Nephron progenitor cell (in vitro differentiated cells): ENCODE measurements at places on chromosomes 5 and 9.

DNA sequence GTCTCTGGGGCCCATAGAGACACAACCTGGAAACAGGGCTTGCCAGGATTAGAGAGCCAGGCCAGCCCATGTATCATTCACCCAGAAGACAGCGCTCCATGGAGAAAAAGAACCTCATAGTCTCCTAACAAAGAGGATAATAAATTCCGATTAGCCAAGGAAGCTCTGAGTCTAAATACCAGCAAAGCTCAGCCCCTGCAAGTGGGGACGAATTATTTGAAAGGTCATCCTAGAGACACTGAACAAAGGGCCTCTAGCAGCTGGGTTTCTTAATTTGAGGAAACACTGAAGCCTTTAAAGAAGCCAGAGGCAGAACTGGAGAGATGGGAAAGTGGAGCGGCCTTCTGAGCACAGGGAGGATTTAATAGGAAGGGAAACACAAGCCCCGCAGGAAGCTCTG lies 287.1 kb upstream of the ZNF462 start:
- DNase-seq = peak; percentile 10

- DNase-seq = no peak
Measured at GRCh38 chr9:6415266-6415665, 2.3 kb downstream of the UHRF2 start.

DNA sequence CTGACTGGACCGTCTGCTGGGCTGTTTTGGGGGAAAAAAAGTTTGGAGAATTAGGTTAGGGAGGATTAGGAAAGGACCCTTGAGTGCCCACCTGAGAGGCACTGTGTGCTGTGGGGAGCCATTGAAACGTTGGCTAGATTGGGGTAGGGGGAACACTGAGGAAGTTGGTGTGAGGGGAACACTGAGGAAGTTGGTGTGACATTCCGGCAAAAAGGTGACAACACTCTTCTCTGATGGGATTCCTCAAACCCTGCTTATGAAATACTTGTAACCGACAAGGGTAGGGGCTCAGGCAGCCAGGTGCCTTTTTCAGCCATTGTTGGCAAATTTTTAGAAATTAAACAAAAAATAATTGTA lies 1.0 kb downstream of the CYSTM1 start:
- no peak for DNase-seq

DNA sequence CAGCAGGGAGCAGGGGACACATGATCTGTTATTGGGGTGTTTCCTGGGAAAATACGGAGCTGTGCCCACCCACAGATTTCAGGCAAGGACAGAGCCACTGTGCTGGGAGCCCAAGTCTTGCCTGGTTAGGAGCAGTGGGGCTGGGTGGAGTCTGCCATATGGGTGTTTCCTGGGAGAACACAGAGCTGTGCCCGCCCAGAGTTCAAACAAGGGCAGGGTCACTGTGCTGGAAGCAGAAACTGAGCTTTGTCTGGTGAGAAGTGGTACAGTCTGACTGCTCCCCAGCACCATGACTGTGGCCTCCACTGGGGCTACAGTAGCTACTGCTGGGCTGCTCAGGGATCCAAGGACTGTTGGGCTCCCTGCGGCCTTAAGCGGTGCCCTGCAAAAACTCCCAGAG lies 135.5 kb downstream of the MCTP1 start:
- no peak for DNase-seq

GRCh38 chr9:116179568-116179967 lies 26.0 kb downstream of the PAPPA start:
- DNase-seq = no peak

GRCh38 chr9:77980622-77981021 lies 51.0 kb downstream of the GNAQ start:
- DNase-seq = no peak

DNA sequence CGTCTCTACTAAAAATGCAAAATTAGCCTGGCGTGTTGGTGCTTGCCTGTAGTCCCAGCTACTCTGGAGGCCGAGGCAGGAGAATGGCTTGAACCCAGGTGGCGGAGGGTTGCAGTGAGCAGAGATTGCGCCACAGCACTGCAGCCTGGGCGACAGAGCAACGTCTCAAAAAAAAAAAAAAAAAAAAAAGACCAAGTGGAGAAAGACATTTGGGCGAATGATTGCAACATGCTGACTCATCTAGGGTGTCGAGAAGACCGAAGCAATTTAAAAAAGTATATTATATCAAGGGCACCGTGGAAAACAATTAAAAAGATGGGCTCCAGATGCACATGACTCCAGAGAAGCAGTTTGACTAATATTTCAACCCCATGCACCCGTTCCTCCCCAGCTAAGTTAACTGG lies 9.2 kb downstream of the KLF4 start:
- DNase-seq = no peak

DNA sequence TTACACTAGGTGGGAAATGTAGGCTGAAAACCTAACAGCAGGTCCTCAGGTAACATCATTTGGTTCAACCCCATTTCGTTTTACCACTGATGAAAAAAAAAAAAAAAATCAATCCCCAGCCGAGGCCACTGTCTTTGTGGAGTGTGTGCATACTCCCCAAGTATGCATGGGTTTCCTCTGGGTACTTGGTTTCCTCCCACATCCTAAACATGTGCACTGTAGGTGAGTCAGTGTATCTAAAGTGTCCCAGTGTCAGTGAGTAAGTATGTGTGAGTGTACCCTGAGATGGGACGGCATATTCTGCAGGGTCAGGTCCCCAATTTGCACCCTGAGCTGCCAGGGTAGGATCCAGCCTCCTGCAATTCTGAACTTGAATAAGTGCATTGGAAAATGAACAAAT lies 966.5 kb upstream of the DMAC1 start:
- no peak for DNase-seq

GRCh38 chr5:34035756-34036155 lies 7.3 kb downstream of the C1QTNF3 start:
- DNase-seq = no peak

- DNase-seq = no peak
Measured at GRCh38 chr9:125508249-125508648, 198.8 kb downstream of the MAPKAP1 start.

GRCh38 chr5:87127956-87128687 lies 139.6 kb upstream of the RASA1 start:
- no peak for DNase-seq
